ENCODE measurements at places on chromosomes 6 and 20.

DNA sequence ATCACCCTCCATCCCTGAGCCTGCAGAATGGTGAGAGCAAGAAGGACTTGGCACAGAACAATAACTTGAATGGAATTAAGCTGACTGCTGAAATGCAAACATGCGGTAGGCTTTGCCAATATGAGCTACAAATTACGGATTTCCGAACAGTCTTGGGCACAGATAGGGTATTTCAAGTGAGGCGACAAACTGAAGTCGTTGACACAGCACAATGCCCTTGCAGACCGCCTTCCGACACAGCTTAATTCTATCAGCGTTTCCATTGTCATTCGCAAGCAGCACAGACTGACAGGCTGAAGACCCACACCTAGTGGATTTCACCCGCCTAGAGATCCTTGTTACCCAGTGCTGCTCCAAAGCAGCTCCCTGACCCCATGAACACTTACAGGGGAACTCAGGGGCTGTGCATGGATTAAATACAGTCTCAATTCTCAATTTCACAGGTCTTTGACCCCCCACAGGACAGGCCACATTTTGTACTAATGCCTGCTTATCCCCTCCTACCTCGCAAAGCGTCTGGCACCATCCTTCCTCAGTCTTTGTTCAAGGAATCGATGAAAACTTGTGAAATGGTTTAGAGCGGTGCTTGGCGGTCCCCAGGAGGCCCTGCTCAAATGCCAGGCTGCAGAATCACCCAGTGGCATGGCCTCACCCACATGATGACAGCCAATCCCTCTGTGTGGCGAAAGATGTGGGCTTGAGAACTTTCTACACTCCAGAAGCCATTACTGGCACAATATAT lies 34.6 kb downstream of the RAMACL start:
- no peak for DNase-seq

- DNase-seq = no peak
These were observed 38.8 kb downstream of the SNX3 start for GRCh38 chr6:108222064-108222463.

- DNase-seq = no peak
These were observed 3.6 kb downstream of the GRM4 start for GRCh38 chr6:34142061-34142998.

DNA sequence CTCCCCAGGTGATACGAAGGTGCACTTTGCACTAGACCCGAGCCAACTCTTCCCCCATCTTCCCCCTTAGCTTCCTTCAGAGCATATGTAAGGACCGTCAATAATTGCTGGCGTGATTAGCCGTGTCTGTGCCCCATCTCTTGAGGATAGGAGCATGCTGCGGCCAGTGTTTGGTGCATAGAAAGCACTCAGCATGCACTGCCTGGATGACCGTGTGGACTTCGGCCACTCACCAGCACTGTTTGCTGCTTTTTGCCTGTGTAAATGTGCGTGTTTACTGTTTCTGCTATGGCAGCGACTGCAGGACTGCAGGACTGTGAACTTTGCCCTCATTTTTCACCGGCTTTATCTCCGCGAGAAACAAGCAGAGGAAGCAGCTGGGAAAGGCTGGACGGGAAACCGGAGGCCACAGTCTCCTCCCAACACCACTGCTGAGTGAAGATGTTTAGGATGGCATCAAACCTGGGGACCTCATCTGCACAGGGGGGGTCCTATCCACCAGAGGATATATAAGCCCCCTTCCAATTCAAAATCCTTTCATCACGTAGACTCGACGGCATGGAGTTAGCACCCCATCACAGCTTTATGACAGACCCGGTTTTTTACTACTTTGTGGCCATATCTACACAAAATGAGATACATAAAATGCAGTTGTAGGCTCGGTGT lies 150.6 kb upstream of the AFDN start:
- no peak for DNase-seq

DNA sequence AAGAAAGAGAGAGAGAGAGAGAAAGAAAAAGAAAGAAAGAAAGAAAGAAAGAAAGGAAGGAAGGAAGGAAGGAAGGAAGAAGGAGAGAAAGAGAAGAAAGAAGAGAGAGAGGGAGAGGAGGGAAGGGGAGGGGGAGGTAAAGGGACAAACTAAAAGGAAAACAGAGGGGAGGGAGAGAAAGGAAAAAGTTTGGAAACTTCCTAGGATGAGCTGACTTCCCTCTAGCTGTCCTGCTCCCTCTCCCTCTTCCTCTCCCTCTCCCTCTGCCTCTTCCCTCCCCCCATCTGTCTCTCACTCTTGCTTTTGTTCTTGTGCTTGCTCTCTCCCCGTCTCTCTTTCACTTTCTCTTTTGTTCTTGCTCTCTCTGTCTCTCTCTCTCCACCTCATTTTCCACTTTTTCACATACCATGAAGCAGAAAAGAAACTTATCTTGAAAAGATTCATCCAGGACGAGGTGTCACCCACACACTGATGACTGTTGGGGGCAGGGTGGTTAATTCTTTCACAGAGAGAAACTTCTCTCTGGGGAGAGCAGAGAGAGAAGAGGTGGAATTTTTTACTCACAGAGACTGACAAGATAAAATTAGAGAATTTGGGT lies 56.4 kb upstream of the DUSP22 start:
- no peak for DNase-seq

GRCh38 chr6:148487461-148487860 lies 144.8 kb downstream of the SASH1 start:
- DNase-seq = no peak

DNA sequence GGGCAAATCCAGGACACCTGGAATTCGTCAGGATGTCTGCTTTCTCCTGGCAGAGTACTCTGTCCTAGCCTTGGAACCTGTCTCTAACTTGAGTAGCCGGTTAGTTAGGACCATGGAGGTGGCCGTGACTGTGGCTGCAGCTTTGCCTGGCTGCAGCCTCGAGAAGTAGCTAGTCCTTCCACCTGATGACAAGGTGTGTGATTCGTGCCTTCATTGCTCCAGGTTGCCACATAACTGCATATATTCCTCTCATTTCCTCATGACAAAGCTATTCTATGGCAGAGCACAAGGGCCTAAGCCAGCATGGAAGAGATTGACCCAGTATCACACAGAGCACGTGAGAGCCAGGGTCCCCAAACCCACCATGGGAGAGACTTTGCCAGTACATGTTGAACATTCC lies 39.8 kb upstream of the KIF25 start:
- DNase-seq = no peak

GRCh38 chr20:50023116-50023805 lies 40.5 kb downstream of the SNAI1 start:
- DNase-seq = no peak

GRCh38 chr6:134190883-134191282 lies 127.0 kb downstream of the SGK1 start:
- DNase-seq = no peak

DNA sequence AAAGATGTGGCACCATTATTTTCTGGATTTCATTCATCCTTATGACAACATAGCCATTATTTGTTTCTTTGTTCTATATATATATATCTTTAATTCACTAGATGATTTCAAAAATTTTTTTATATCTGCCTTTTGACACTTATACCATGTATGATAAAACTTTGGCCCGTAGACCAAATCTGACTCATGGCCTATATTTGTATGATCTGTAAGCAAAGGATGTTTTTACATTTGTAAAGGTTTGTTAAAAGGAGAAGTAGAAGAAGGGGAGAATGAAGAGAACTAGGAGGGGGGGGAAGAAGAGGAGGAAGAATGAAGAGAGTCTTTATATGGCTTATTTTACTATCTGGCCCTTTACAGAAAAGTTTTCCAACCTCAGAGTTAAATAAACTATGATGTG lies 279.7 kb downstream of the LAMA2 start:
- no peak for DNase-seq

- DNase-seq = no peak
These were observed 6.5 kb upstream of the UCKL1 start for GRCh38 chr20:63962426-63963347.
